ENCODE measurements at places on chromosomes 12 and 14.
A peak's percentile ranks its signal among the peaks of the same experiment; 100 is the strongest.

- no peak overlapping the region for H3K4me3 ChIP-seq
- H3K27me3 ChIP-seq: peaks cover 4% of the 10 kb centered on the region
- no peak overlapping the region for H3K27ac ChIP-seq
- DNase-seq: no peak
- no peaks in the 10 kb centered on the region for H3K36me3 ChIP-seq
These were observed 20.6 kb upstream of the CPM start for GRCh38 chr12:68953536-68953935.

- H3K36me3 ChIP-seq: no peaks in the 10 kb centered on the region
- DNase-seq: no peak
- peaks cover 10% of the 10 kb centered on the region for H3K4me1 ChIP-seq
- H3K4me3 ChIP-seq: no peak overlapping the region
- no peak overlapping the region for H3K27ac ChIP-seq
- no peaks in the 10 kb centered on the region for H3K27me3 ChIP-seq
These were observed 2.6 kb upstream of the OSBPL8 start for GRCh38 chr12:76562130-76562529.

GRCh38 chr12:3333991-3334391 is 157.0 kb upstream of the PRMT8 start:
- no peak overlapping the region for H3K27ac ChIP-seq
- H3K4me1 ChIP-seq: peaks cover 2% of the 10 kb centered on the region
- H3K27me3 ChIP-seq: peaks cover 28% of the 10 kb centered on the region
- H3K36me3 ChIP-seq: no peaks in the 10 kb centered on the region

- H3K4me3 ChIP-seq: peak overlapping the region; percentile 96
- H3K36me3 ChIP-seq: peaks cover 3% of the 10 kb centered on the region
These were observed 1.4 kb downstream of the PCK2 start for GRCh38 chr14:24095271-24096068.

DNA sequence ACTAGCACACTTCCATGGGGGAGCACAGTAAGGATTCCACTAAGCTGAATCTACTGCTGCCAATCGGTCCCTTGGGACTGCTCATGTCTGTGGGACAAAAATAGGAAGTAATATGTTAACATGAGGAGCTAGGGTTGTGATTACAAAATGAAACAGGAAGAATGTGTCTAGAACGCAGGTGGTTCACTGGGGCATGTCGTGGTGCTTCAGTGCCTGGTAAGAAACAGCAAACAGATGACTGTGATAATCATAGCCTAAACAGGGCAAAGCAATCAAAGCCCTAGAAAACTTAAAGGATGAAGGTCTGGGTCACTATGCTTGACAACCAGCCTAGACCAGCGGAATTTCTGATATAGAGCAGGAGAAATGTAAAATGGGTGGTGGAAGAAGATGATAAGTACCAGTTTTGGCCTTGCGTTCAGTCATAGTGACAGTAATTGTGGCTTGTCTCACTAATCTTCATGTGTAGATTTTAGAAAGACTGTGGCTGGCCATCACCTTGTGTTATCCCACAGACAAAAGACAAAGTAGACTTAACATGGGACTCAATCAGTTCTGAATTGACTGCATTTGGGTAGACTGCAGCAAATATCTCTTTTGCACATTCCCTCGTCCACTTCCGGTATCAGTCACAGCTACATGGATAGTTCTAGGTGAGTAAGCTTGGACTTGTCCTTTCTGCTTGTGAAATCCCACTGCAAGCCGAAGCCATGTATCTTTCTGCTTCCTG is 51.4 kb downstream of the WASHC3 start:
- no peaks in the 10 kb centered on the region for H3K4me1 ChIP-seq
- no peak overlapping the region for H3K27ac ChIP-seq
- H3K4me3 ChIP-seq: no peak overlapping the region
- peaks cover 4% of the 10 kb centered on the region for H3K27me3 ChIP-seq
- H3K36me3 ChIP-seq: no peaks in the 10 kb centered on the region
- no peak for DNase-seq

DNA sequence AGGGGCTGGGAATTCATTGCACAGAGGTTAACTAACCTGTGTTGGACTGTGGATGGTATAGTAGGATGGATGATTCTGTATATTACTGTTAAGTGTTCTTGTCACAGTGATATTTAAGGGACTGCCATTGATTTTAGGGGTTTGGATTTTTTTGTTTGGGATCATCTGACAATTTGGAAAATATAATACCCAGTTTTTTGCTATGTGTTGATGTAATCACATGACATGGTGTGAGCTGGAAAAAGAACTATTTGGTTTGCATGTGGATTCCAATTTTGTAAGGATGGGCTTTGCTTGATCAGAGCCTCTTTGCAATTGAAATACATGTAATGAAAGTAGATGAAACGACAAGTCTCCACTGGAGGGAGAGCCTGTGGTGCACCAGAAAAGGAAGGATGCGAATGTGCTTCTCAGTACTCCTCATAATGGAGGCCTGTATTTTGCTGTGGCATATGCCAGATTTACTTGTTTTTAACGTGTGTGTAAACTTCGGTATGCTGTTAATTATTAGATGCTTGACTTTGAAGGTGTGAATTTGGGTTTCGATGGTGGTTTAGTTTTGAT is 2.7 kb downstream of the DYRK2 start:
- peaks cover 14% of the 10 kb centered on the region for H3K36me3 ChIP-seq
- H3K27ac ChIP-seq: peak overlapping the region; percentile 11
- DNase-seq: no peak
- H3K27me3 ChIP-seq: no peaks in the 10 kb centered on the region

GRCh38 chr12:11543457-11544158 is 105.9 kb upstream of the ETV6 start:
- DNase-seq: no peak
- no peaks in the 10 kb centered on the region for H3K36me3 ChIP-seq
- H3K4me1 ChIP-seq: peaks cover 12% of the 10 kb centered on the region
- H3K4me3 ChIP-seq: no peak overlapping the region
- no peak overlapping the region for H3K27ac ChIP-seq

DNA sequence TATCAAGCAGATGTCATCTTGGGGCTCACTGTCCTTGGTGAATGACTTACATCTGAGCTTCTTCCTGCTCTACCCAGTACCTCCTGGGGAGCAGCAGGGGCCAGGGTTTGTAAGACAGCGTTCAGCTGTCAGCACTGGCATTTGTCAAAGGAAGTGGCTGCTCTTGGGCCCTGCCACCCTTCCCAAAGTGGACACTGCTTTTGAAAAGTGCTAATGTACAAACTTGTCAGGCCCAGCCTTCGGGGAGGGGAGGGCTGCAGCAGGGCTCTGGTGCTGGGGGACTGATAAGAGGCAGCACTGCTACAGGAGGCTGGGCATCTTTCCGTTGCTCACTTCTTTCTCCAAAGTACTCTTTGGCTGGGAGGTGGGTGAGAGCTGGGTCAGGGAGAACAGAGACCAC is 59.8 kb upstream of the RBM19 start:
- peaks cover 18% of the 10 kb centered on the region for H3K27me3 ChIP-seq
- no peak for DNase-seq
- H3K27ac ChIP-seq: no peak overlapping the region
- no peaks in the 10 kb centered on the region for H3K36me3 ChIP-seq

- no peak overlapping the region for H3K4me3 ChIP-seq
- no peaks in the 10 kb centered on the region for H3K36me3 ChIP-seq
- no peaks in the 10 kb centered on the region for H3K4me1 ChIP-seq
- peaks cover 3% of the 10 kb centered on the region for H3K27me3 ChIP-seq
These were observed 930.8 kb downstream of the BCL11B start for GRCh38 chr14:98341211-98341610.

DNA sequence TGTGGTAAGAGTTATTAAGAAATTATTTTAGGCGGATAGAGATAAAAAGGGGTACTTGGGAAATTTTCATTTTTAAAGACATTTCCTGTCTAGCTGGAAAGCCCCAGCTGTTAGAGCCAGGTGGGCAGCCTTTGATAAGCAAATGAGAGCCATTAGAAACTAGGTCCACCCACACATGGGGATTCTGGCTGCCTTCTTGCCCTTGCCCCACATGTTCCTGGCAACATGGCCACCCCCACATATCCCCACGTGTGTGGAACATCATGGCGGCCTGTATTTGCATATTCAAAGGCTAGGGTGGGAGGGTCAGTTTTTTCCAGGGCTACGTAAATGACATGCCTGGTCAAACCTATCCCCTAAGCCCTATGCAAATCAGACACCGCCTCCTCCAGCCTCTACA is 1382.1 kb downstream of the AACS start:
- DNase-seq: no peak
- no peak overlapping the region for H3K27ac ChIP-seq
- H3K27me3 ChIP-seq: no peaks in the 10 kb centered on the region
- H3K4me3 ChIP-seq: no peak overlapping the region

GRCh38 chr12:50922820-50923219 is 29.5 kb upstream of the HIGD1C start:
- H3K27ac ChIP-seq: peak overlapping the region; percentile 9
- H3K4me1 ChIP-seq: peaks cover 36% of the 10 kb centered on the region

- peak overlapping the region; percentile 15 for H3K27ac ChIP-seq
- DNase-seq: peak; percentile 61
- no peak overlapping the region for H3K4me3 ChIP-seq
- peaks cover 26% of the 10 kb centered on the region for H3K4me1 ChIP-seq
- peaks cover 36% of the 10 kb centered on the region for H3K27me3 ChIP-seq
These were observed 61.4 kb downstream of the VWF start for GRCh38 chr12:6062757-6063735.

DNA sequence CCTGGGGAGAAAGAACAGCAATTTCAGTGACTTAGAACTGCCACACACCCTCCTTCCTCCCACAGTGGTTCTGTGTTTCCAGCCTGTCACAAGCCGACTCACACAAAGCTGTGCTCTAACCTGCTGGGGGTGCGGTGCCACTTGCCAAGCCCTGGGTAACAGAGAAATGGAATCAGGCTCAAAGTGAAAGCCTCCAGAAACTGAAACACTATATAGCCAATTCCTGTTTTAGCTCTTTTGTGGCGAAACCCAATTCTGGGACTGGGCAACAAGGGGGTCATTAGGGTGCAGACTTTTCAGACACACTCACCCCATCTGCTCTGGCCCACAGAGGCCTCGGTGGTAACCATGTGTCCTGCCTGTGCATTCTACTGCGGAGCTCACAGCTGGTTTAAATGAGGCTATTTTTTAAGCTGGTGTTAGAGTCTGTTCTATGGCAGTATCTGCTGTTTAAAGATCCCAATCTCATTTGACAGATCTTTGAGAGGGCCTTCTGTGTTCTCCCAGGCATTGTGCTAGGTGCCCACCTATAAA is 15.2 kb upstream of the ACTR6 start:
- H3K4me1 ChIP-seq: peaks cover 2% of the 10 kb centered on the region
- no peak for DNase-seq
- no peak overlapping the region for H3K27ac ChIP-seq
- H3K4me3 ChIP-seq: no peak overlapping the region
- H3K36me3 ChIP-seq: peaks cover 13% of the 10 kb centered on the region

DNA sequence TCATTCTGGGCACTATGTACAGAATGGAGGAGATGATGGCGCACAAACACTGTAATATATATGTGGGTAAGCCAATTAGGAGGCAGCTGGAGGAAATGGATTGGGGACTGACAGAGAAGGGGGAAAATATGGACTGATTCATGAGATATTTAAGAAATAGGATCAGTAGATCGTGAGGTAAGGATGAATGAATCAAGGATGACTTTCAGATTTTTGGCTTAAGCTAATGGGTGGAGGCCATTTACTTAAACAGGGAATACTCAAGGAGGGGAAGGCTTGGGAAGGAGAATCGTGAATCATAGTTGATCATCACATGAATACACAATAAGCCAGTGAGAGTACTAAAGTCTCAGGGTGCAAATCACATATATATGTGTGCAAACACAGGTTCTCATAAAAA is 11.2 kb upstream of the GNPNAT1 start:
- H3K4me3 ChIP-seq: no peak overlapping the region
- H3K4me1 ChIP-seq: no peaks in the 10 kb centered on the region
- no peak for DNase-seq

DNA sequence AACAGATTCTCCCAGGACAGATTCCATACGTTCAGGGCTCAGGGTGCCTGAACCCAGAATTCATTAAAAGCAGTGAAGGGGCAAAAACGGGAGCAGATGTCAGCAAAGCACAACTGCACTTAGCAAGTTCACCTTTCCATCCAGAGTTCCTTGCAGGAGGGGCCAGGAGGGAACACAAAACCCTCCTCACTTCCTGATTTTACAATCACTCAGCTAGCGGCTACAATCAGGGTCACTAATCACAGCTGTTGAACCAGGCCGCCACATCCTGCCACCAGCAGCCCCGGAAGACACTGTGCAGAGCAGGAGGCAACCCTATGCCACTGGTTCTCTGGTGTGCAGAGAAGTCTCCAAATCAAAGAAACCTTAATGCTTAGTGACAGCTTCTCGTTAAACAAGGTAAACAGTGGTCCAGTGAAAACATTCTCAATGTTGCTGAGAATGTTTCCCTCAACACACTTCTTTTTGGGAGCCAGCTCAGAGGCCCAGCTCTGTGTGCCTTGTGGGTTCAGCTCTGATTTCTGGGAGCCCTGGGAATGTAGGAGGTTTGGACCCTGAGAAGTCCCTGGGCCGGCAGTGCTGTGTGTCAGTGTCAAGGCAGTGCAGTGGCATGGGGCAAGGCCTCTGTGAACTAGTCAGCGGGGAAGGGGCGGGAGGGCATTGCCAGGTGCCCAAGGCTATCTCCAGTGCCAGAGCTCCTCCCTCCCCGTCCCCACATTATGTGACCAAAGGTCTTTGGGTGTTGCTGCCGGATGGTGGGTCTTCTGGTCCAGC is 54.5 kb downstream of the VCPKMT start:
- peaks cover 5% of the 10 kb centered on the region for H3K27me3 ChIP-seq
- H3K4me3 ChIP-seq: no peak overlapping the region
- H3K4me1 ChIP-seq: peaks cover 30% of the 10 kb centered on the region

- DNase-seq: no peak
- no peak overlapping the region for H3K4me3 ChIP-seq
- no peaks in the 10 kb centered on the region for H3K36me3 ChIP-seq
- H3K27me3 ChIP-seq: no peaks in the 10 kb centered on the region
- peaks cover 3% of the 10 kb centered on the region for H3K4me1 ChIP-seq
These were observed 359.9 kb downstream of the AEBP2 start for GRCh38 chr12:19799216-19799615.

DNA sequence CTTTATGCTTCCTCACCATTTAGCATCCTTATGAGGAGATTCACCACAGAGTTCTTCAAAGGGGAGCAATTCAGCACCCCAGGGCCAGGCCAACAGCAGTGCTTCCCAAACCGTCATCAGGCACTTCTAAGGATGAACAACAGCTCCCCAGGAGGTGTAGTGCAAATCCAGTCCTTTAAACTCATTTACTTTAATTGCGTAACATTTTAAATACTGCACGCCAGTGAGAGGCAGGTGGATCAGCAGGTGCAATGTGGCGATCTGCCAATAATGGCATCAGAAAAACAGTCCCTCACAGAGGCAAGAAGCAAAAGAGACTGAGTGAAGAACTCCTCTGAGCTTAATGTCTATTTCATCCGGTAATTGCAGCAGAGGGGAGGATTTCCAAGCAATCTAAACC is 770.9 kb upstream of the FOXG1 start:
- H3K4me1 ChIP-seq: peaks cover 5% of the 10 kb centered on the region
- H3K27me3 ChIP-seq: no peaks in the 10 kb centered on the region
- no peak overlapping the region for H3K4me3 ChIP-seq
- H3K36me3 ChIP-seq: no peaks in the 10 kb centered on the region
- DNase-seq: no peak

Measured in progenitor cell of endocrine pancreas (in vitro differentiated cells).